Transverse colon (tissue), 4 donors: ENCODE measurements at places on chromosomes 3 and 15. TPM values are rescaled to one million over a fixed set of nuclear protein-coding genes. Genes with fewer than 3 reads are reported as not detected.

Gene PLCD1
- total RNA-seq, result 57.2 TPM

Gene GPR87
- total RNA-seq, result not detected

- DNase-seq, result no peak
Observed at GRCh38 chr3:153038367-153038766, 123.7 kb upstream of the RAP2B start.

Gene DAZL
- not detected for total RNA-seq

Gene ABTB1
- 80.4 TPM for total RNA-seq
